ENCODE measurements at places on chromosomes 1 and 21.
A peak's percentile ranks its signal among the peaks of the same experiment; 100 is the strongest.

GRCh38 chr1:231919239-231919885 lies 292.8 kb downstream of the DISC1 start:
- no peak for DNase-seq

- no peak for DNase-seq
Observed at GRCh38 chr1:209560952-209561351, 22.6 kb upstream of the CAMK1G start.

GRCh38 chr1:153360592-153361479 lies 3.2 kb downstream of the S100A9 start:
- DNase-seq: no peak

DNA sequence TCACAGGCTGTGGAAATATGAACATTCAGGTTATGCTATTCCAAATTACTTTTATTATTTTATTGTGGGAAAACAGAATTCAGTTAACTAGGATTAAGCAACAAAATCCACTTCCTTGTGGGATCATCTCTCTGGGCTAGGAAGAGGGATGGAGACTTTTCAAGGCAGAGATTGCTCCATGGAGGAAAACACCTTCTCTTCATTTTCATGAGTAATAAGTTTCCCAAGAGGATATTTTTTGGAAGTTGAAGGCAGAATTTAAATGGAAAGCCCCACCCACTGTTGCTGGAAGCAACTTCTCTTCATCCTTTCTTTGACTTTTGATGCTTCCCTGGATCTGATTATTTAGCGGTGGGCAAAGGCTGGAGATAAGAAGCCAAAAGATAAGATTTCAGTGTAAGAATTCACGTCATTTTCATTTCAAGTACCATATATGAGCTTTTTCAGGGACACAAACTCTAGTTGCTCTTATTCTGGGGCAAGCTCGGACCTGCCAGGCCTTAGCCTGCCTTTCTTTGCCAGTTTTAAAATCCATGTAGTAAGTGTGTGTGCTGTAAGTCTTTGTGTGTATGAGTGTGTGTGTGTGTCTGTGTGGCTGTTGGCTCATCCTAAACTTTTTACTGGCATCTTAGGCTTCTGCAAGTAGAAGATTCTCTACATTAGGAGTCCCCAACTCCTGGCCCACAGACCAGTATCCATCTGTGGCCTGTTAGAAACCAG lies 11.7 kb upstream of the IL24 start:
- no peak for DNase-seq

DNA sequence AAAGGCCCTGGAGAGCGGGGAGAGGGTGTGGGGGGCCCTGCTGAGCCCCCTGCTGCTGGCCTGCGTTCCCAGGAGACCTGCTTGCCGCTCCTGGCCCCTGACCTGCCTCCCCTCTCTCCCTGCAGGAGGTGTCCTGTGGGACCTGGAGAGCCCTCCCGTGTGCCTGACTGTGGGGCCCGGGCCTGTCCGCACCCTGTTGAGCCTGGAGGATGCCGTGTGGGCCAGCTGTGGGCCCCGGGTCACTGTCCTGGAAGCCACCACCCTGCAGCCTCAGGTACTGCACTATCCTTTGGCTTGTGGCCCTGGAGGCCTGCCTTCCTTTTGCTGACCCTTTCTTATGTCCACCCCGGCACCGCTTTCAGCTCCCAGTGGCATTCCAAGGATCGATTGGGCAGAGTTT lies 90.8 kb upstream of the ACTL8 start:
- no peak for DNase-seq

DNA sequence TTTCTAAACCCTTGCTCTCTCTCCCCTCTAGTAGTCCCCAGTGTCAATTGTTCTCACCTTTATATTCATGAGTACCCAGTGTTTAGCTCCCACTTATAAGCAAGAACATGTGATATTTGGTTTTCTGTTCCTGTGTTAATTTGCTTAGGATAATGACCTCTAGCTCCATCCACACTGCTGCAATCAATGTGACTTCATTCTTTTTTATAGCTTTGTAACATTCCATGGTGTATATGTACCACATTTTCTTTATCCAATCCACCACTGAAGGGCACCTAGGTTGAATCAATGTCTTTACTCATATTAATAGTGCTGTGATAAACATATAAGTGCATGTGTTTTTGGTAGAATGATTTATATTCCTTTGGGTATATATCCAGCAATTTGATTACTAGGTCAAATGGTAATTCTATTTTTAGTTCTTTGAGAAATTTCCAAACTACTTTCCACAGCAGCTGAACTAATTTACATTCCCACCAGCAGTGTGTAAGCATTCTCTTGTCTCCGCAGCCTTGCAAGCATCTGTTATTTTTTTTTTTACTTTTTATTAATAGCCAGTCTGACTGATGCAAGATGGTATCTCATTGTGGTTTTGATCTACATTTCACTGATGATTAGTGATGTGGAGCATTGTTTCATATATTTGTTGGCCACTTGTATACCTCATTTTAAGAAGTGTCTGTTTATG lies 277.8 kb downstream of the LTN1 start:
- DNase-seq: no peak

GRCh38 chr1:232452117-232452516 lies 177.8 kb downstream of the SIPA1L2 start:
- DNase-seq: no peak

DNA sequence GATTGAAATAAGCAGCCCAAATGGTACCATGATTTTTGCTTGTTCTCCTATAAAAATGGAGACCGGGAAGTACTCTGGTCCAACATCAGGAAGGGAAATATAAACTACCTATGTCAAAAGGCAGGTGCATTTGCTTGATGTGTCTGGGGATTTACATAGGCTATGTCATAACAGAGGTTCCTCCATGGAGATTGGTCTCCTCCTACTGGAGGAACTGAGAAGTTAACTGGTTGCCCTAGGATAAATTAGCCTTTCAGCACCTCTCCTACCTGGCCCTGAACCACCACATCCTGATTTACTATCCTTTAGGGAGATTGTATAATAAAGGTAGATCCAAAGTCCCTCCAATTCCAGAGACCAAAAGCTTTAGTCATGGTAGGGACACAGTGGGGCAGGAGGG lies 1109.3 kb upstream of the B3GALT2 start:
- peak; percentile 6 for DNase-seq

GRCh38 chr1:208243527-208243966 lies 637 bp downstream of the PLXNA2 start:
- DNase-seq: no peak

DNA sequence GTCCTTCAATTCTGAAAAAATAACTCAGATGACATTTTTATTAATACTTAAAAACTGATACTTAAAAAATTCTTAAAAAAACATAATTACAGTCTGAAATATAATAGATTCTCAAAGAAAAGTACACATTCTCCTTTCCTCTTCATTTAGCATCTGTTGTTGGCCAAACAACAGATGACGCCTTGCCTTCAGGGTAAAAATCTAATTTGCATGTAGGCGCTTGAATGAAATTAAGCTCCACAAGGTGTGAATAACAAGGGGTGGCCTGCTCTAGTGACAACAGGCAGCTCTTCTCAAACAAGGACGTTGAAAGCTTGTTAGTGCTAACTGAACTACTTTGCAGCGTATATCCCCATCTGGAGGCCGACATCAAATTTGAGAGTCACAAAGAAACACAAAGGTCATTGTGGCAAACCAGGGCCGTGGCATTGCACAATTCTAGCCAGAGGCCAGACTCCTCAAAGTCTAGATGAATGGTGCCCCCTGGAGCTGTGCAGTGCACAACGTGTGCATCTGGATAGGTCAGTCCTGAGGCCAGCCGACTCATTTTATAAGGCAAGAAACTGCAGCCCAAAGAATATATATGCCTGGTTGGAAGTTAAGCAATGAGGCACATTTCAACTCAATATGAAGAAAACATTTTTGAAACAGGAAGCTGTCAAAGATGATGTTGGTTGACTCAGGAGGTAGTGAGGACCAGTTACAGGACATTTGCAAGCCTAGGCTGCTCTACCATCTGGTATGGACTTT lies 459.2 kb upstream of the RUNX1 start:
- DNase-seq: no peak

GRCh38 chr1:74995821-74996220 lies 138.4 kb upstream of the LHX8 start:
- DNase-seq: no peak

DNA sequence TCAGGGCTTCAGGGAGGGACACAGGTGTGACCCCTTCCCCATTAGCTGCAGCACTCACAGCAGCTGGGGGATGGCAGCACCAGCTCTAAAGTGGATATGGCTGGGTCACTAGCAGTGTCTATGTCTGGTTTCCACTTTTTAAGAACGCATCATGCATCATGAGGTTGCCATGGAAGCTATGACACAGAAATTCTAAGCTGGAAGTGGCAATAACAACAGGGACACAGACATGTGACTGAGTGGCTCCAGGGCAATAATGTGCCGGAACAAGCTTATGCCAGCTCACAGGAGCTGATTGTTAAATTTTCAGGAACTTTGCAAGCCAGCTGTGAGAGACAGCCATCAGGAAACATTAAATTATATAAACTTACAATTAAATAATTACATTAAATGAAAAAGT lies 51.2 kb upstream of the NFASC start:
- DNase-seq: no peak

DNA sequence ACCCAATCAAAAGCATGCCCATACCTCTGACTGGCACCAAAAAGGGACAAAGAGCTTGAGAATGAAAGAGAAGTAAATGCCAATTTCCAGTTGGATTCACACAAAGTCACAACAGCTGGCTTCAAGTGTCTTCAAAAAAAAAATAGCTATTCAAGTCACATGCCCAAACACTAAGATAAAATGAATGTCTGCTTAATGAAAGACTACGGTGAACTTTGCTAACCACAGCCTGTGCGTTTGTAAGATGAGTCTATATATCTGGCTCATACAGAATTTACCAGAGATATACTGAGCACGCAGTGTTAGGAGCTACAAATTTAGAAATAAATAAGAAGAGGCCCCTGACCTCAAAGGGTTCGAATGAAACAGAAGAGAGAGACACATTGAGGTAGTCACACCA lies 73.2 kb downstream of the DAB1 start:
- no peak for DNase-seq

- no peak for DNase-seq
Observed at GRCh38 chr1:42937836-42938644, 20.6 kb downstream of the SLC2A1 start.

- DNase-seq: no peak
Observed at GRCh38 chr1:184260382-184260781, 126.4 kb upstream of the C1orf21 start.

DNA sequence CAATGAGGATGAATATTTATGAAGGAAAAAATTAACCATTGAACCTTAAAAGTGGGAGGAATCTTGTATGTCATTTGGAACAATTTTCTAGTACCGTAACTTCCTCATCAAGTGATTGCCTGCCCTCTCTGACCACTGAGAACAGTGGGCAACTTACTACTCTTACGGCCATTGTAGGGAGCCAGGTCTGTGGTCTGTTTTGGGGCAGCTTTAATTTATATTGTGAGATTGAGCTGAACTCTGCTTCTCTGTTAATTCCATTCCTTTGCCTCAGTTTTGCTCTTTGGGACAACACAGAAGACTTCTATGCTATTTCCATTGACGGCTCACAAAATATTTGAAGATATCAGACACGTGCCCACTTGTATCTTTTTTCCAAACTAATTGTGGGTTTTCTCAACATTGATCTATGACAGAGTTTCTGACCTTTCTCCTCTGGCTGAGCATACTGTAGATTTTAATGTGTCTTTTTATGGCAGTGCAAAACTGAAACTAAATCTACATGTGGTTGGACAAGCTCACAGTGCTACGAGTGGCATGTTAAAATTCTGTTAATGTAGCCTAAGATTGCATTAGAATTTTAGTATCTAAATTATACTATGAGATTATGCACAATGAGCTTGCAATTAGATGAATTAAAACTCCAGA lies 27.8 kb upstream of the ZNF281 start:
- no peak for DNase-seq

DNA sequence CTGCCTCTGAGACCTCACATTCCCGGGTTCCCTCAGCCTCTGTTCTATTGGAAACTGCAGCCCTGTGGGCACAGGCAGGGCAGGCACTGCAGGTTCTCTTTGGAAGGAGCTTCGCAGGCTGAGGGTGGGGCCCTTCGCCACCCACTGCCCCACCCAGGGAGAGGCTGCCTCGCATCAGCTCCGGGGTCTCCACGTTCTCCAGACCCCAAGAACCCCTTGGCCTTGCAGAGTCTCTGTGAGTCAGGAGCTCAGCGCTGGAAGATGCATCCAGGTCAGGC lies 8.6 kb upstream of the C1orf159 start:
- no peak for DNase-seq

- DNase-seq: no peak
Observed at GRCh38 chr1:20723159-20723536, 5.3 kb upstream of the KIF17 start.

DNA sequence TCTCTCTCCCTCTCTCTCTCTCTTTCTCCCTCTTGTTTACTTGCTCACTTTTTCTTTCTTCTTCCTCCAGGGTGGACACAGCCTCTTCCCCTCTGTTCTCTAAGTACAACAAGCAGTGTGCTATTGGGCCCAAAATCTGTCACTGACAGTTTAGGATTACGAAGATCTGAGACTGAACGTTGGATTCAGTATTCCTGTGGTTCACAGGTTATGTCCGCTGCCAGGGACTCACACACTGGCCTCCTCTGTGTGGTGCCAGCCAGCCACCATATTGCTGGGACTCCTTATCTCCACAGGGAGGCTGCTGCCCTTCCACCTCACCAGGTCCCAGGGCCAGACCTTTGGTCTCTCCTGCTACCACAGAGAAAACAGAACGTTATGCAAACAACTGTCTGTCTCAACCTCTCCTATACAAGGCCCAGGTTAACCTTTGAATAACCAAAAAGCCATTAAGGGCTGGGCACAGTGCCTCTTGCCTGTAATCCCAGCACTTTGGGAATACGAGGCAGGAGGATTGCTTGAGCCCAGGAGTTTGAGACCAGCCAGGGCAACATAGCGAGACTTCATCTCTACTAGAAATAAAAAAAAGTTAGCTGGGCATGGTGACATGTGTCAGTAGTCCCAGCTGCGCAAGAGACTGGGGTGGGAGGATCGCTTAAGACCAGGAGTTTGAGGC lies 171.9 kb upstream of the RAB4A start:
- DNase-seq: no peak

DNA sequence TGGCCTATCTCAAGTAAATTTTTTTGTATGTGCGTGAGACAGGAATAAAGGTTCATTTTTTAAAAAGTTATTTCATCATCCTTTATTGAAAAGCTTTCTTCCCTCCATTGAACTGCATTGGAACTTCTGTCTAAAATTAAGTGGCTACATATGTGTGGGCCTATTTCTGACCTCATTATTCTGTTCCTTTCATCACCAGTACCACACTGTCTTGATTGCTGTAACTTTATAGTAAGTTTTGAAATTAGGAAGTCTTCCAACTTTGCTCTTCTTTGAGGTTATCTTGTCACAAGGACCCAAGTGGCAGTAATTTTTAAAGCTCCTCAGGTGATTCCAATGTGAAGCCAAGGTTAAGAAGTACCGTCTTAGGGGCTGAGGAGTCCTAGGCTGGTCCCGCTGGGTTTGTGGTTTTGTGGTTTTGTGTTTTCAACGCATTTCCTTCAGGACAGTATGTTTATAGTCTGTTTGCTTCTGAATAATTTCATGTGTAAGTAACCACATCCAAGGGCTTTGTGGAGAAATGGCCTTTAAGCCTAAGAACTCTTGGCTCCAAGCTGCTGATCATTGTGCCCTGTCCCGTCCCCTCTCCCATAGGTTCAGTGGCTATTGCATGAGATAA lies 12.4 kb upstream of the SCAF4 start:
- no peak for DNase-seq

Measured in left renal pelvis (tissue), 4 donors.